ENCODE measurements at places on chromosomes 1 and 21. TPM values are rescaled to one million over a fixed set of nuclear protein-coding genes. Genes with fewer than 3 reads are reported as not detected.

- DNase-seq = no peak
Observed at GRCh38 chr21:17441370-17441769, 71.5 kb upstream of the CXADR start.

DNA sequence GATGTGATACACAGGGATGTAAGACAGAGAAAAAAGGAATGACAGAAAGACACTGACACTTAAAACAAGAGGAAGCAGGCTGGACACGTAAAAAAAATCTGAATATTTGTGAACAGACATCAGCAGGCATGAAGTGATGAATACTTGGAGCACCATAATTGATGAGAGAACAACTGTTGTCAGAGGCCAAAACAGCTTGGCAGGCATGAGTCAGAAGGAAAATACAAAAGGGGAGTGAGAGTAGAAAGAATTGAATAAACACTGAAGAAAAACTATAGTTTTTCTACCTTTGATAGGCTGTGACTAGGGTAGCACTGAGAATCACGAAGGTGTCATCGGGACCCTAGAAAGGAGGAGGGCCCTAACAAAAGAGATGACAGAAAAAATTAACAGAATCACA lies 21.6 kb upstream of the GUCA2A start:
- DNase-seq = no peak

DNA sequence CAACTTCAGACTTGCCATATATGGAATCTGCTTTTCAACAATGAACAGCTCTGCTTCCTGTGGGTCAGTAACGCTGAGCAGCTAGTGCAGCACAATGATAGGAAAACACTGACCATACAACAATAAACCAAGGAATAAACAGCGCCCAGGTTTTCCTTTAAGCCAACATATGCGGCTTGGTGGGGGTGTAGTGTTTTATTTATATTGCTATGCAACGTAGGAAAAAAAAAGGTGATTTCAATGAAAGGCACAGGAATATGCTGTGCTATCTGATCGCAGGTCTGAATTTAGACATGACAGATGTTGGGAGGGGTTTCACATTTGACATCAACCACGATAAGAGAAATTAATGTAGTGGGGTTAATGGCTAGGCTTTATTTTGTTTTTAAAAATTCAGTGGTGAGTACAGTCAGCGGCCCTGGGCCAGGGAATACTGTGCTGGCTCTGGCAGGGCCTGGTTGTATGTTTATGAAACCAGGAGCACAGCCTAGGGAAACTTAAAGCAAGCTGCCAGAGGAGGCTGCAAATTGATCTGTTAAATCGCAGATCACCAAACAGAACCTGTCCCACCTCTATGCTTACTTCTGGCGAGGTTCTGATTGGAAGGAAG lies 4.3 kb downstream of the TSPAN2 start:
- DNase-seq = peak; percentile 48

DNA sequence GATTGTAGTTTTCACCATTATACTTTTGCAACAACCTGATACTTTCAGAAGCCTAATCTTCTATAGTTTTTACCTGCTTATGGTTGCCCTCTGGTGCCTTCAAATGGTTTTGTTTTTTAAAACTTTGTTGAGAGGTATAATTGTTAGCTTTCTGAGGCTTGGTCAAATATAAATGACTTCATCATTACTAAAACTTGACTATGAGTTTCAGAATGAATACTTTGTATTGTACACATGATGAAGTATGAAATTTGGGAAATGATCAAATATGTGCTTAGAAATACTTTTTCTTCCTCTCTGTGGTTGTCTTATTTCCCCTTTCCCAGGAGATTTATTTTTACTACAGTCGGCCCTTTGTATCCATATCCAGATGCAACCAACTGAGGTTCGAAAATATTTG lies 151.8 kb upstream of the B3GALT2 start:
- no peak for DNase-seq

DNA sequence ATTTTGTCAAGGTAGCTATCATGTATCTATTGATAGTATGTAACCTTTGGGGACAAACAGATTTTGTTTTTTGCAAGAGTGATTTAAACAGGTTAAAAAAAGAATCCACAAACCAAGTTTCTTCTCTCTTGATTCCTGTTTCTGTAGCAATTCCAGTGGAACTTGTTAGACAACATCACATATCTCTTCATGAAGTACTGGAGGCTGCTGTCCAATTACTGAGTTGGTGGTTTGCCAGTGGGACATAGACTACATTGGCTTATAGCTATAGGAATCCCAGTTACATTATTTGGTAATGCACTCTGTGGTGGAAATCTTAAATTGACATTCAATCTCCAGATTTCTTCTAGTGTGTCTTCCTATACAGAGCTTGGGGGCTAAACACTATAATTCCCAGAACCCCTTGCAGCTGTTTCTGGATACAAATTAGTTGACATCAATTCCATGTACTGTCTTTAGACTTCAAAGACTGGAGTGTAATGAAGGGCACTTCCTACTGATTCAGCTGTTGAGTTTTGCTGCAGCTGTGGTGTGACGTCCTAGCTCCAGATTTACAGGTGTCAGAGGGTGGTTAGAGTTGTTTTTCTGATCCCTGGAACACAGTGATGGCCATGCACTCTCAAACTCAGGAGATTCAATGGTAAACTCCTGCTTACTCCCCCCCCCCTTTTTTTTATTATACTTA lies 29.4 kb upstream of the GCLM start:
- DNase-seq = no peak

DNA sequence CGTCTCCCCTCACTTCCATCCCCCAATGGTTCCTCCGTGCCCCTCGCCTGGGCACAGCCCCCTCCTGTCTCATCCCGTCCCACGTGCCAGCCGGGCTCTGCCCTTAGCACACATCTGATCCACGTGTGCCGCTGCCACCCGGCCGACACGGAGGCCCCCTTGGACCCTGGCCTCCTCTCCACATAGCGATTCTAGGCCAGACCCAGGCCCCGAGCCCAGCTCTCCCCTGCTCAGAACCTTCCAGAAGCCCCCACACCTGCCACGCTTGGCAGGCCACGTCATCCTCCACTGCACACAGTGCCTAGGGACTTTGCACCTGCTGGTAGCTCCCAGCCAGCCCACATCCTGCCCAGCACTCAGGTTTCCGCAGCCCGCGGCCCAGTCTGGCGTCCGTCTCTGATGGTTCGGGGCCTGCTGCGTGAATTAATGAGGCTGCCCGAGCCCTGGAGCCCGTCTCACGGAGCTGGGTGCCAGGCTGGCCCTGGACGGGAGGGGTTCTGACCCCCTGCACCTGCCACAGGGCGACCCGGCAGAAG lies 20.1 kb downstream of the PLCH2 start:
- no peak for DNase-seq

DNA sequence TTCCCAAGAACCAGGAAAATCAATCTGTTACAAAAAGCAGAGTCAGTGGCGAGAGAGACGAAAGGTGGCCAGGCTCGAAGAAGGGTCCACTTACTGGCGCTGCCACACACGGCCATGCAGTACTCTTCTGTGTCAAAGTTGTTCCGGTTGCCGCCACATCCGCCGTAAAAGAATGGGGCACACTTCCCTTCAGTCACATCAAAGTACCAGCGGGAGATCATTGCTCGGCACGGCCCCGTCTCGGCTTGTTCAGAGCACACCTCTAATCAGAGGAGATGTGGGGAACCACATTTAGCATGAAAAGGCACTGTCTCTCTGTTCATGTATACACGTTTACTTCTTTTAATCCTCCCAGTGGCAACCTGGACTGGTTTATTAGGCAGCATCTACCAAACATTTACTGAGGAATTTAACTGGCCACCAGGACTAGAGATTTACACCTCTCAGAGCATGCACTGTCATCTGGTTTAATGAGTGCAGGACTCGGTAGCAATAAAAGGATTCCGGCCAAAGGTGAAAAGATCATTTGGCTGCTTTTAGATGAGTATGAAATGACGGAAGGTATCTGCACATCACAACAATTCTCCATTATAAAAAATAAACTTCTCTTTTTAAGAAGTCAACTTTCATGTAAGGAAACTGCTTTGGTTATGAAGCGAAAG lies 170.5 kb downstream of the APP start:
- DNase-seq = no peak

- no peak for DNase-seq
Observed at GRCh38 chr1:30601316-30602085, 121.9 kb downstream of the MATN1 start.

Gene OR10R2
- not detected for polyA plus RNA-seq

Gene RNU1-2
- polyA plus RNA-seq = not detected

Data from aorta (tissue), 5 donors.